Keratinocyte (primary cell): ENCODE measurements at places on chromosomes 7 and 10.

DNA sequence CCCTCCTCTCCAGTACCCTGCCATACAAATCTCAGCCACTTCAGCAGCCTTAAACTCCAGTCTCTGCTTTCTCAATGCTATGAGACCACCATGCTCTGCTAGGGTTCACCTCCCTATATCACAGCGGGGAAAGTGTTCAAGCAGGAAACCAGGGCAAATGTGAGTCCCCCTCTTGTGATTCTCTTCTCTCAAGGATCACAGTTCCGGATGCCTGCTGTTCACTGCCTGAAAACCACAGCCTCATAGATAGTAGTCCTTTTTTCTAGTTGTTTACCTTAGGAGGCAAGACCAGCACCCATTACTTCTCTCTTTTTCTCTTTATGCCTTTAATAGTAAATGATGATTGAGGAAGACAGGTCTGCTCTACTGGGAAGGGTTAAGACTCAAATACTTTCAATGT lies 100.8 kb downstream of the SGMS1 start:
- H3K27me3 ChIP-seq: no peaks in the 10 kb centered on the region
- no peak overlapping the region for H3K27ac ChIP-seq
- H3K4me3 ChIP-seq: no peak overlapping the region
- no peaks in the 10 kb centered on the region for H3K4me1 ChIP-seq
- DNase-seq: no peak
- no peaks in the 10 kb centered on the region for H3K36me3 ChIP-seq

GRCh38 chr10:100993986-100994708 lies 5.5 kb upstream of the LZTS2 start:
- H3K4me3 ChIP-seq: no peak overlapping the region
- peaks cover 17% of the 10 kb centered on the region for H3K4me1 ChIP-seq
- no peak overlapping the region for H3K27ac ChIP-seq
- DNase-seq: no peak
- H3K27me3 ChIP-seq: no peaks in the 10 kb centered on the region
- peaks cover 31% of the 10 kb centered on the region for H3K36me3 ChIP-seq

- peaks cover 12% of the 10 kb centered on the region for H3K4me1 ChIP-seq
- H3K27ac ChIP-seq: no peak overlapping the region
- no peak for DNase-seq
- no peaks in the 10 kb centered on the region for H3K27me3 ChIP-seq
- H3K4me3 ChIP-seq: no peak overlapping the region
These were observed 20.8 kb downstream of the HYCC1 start for GRCh38 chr7:22992874-22993840.

DNA sequence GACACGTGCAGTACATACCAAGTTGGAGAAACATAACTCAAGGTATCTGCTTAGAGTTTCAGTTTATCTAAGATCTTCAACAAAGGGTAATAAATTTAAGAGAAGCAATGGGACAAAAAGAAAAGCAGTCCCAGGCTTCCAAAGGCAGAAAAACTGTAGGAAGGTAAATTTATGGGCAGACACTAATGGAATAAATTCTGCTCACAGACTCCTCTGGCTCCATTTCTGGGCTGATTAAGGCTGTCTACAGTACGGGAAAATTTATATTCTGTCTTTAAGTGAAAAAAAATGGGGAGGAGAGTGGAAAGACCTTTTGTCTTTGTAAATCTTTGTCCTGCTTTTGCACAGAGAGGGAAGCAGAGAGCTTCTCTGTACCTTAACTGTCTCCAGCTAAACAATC lies 587.5 kb upstream of the IGFBP3 start:
- no peaks in the 10 kb centered on the region for H3K4me1 ChIP-seq
- DNase-seq: no peak
- H3K27ac ChIP-seq: no peak overlapping the region
- no peaks in the 10 kb centered on the region for H3K27me3 ChIP-seq
- H3K4me3 ChIP-seq: no peak overlapping the region

DNA sequence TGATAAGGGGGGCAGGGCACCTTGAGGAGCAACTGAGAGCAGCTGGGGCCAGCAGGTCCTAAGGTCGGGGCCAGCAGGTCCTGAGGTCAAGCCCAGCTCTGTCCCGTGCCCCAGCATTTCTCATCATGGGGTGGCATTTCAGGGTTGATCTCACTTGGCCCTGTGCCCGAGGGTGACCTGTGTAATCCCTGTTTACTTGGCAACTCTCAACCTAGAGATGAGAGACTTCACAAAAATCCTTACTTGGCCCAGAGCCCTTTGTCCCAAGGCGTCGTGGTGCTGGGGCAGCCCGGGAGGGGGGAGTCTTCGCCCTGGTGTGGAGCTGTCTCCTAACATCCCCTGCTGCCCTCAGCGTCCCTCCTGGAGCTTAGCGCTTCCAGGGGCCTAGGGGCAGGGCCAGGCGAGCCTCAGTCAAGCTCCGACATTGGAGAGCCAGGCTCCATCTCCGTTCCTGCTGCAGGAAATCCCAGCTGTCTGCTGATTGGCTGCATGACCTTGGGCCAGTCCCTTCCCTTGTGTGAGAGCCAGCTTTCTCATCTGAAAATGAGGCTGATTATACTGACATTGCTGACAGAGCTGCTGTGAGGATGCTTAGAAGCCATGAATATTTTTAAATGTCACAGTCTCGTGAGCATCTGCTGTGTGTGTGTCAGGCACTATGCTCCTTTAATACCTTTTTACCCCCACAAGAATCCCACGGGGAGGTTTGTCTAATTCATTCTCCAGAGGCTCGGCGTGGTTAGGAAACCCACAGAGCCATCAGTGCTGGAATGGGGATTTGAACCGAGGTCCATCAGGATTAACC lies 94.3 kb downstream of the ZMIZ1 start:
- H3K27ac ChIP-seq: no peak overlapping the region
- H3K4me1 ChIP-seq: peaks cover 5% of the 10 kb centered on the region
- H3K27me3 ChIP-seq: no peaks in the 10 kb centered on the region
- H3K36me3 ChIP-seq: peaks cover 6% of the 10 kb centered on the region

GRCh38 chr7:36923943-36924436 lies 199.7 kb upstream of the AOAH start:
- no peak overlapping the region for H3K4me3 ChIP-seq
- H3K4me1 ChIP-seq: no peaks in the 10 kb centered on the region
- H3K27me3 ChIP-seq: no peaks in the 10 kb centered on the region
- no peak for DNase-seq

- no peak overlapping the region for H3K4me3 ChIP-seq
- H3K36me3 ChIP-seq: no peaks in the 10 kb centered on the region
- peaks cover 8% of the 10 kb centered on the region for H3K4me1 ChIP-seq
- H3K27me3 ChIP-seq: no peaks in the 10 kb centered on the region
- DNase-seq: no peak
These were observed 113.8 kb upstream of the EGFR start for GRCh38 chr7:54904986-54905385.

- peaks cover 94% of the 10 kb centered on the region for H3K4me1 ChIP-seq
- peak overlapping the region; percentile 99 for H3K27ac ChIP-seq
- peaks cover 9% of the 10 kb centered on the region for H3K36me3 ChIP-seq
- no peaks in the 10 kb centered on the region for H3K27me3 ChIP-seq
- H3K4me3 ChIP-seq: no peak overlapping the region
These were observed 111.8 kb downstream of the EGFR start for GRCh38 chr7:55130395-55131141.

GRCh38 chr7:135761751-135762488 lies 13.3 kb upstream of the FAM180A start:
- peak overlapping the region; percentile 11 for H3K27ac ChIP-seq
- peaks cover 24% of the 10 kb centered on the region for H3K4me1 ChIP-seq
- no peak for DNase-seq
- no peaks in the 10 kb centered on the region for H3K27me3 ChIP-seq
- H3K4me3 ChIP-seq: no peak overlapping the region

GRCh38 chr10:120961795-120962755 lies 110.9 kb downstream of the WDR11 start:
- H3K4me1 ChIP-seq: peaks cover 31% of the 10 kb centered on the region
- DNase-seq: no peak
- H3K36me3 ChIP-seq: no peaks in the 10 kb centered on the region
- H3K27ac ChIP-seq: no peak overlapping the region
- no peaks in the 10 kb centered on the region for H3K27me3 ChIP-seq
- no peak overlapping the region for H3K4me3 ChIP-seq

- H3K36me3 ChIP-seq: peaks cover 2% of the 10 kb centered on the region
- H3K27me3 ChIP-seq: no peaks in the 10 kb centered on the region
- H3K4me3 ChIP-seq: no peak overlapping the region
- H3K27ac ChIP-seq: peak overlapping the region; percentile 97
- peaks cover 58% of the 10 kb centered on the region for H3K4me1 ChIP-seq
These were observed 1.5 kb upstream of the C1GALT1 start for GRCh38 chr7:7180725-7181449.

DNA sequence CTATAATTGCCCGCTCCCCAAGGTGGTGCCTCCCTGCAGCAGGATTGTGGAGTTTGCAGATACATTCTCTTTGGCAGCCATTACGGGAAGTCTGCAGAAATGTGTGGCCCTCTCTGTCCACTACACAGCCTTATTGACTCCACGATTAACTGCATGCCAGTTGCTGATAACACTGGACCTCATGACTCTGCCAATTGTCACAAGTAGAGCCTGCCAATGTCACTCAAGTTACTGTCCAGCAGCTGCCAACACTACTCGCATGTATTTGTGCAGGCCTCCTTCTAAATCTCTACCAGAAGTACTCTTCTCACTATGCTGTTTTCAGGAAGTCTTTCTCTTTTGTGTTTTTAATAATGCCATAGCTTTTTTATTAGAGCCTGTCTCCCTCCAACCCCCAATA lies 128.8 kb downstream of the PPP1R3A start:
- H3K4me3 ChIP-seq: no peak overlapping the region
- no peak for DNase-seq
- H3K27ac ChIP-seq: no peak overlapping the region
- H3K27me3 ChIP-seq: no peaks in the 10 kb centered on the region

DNA sequence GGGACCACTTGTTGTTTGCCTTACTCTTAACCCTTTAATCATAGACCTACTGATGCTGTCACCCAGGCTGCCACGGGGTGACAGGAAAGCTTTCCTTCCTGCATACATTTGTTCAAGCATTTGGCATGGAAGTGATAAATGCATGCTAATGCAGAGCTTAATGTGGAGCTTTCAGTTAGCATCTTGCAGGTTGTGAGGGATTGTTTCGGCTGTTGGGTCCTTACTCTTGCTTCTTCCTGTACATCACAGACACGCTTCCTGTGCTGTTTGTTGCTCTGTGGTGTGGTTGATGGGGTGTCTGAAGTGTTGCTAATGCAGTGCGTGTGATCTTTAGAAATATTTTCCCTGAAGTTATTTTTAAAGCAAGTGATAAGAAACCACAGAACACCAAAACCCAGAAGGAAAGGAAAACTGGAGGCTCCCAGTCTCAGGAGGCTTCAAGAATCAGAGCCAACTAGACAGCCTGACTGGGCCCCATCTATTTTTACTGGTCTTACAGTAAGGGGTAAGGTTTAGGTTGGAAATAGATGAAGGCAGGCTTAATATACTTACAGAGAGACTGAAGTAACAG lies 143.1 kb downstream of the CHN2 start:
- H3K27ac ChIP-seq: no peak overlapping the region
- no peaks in the 10 kb centered on the region for H3K27me3 ChIP-seq

DNA sequence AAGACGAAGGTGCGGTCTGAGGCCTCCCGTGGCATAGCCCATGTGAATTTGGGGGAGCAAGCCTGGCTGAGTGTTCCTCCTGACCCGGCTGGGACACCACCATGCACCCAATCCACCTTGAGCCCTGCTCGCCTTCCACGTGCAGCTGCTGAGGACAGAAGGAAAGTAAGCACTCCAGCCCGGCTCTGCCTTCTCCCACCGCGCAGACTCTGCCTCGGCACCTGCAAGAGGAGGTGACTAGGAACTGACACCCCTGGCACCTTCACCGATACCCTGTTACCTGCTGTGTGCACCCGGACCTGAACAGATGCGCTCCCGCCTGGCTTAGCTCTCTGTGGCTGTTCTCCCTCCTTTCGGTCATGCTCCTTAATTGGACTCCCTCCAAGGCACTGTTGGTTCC lies 57.0 kb upstream of the OPN4 start:
- DNase-seq: no peak
- no peak overlapping the region for H3K4me3 ChIP-seq
- no peaks in the 10 kb centered on the region for H3K27me3 ChIP-seq
- no peaks in the 10 kb centered on the region for H3K4me1 ChIP-seq

DNA sequence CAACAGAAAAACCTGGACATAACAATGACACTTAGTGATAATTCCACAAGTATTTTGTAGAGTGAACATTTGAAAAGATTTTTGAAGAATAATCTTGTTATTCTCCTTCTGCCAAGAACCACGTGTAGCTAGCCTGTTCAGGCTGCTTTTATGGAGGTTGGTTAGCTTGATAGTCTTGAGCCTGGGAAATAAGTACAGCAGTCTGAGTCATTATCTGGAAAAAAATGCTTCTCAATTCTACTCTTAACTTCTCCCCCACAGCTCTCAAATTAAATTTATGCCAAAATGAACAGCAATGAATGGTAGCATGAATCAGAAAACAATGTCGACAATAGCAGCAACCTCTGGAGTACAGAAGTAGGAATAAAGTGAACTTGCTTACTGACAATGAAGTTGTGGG lies 63.2 kb downstream of the GPR37 start:
- H3K27me3 ChIP-seq: no peaks in the 10 kb centered on the region
- H3K4me1 ChIP-seq: peaks cover 12% of the 10 kb centered on the region
- DNase-seq: no peak
- no peak overlapping the region for H3K4me3 ChIP-seq

GRCh38 chr7:154564676-154565075 lies 438.2 kb downstream of the PAXIP1 start:
- H3K27me3 ChIP-seq: no peaks in the 10 kb centered on the region
- no peaks in the 10 kb centered on the region for H3K4me1 ChIP-seq
- H3K36me3 ChIP-seq: no peaks in the 10 kb centered on the region
- H3K27ac ChIP-seq: no peak overlapping the region

GRCh38 chr7:3336042-3336665 lies 35.1 kb downstream of the SDK1 start:
- no peaks in the 10 kb centered on the region for H3K36me3 ChIP-seq
- no peaks in the 10 kb centered on the region for H3K27me3 ChIP-seq
- no peaks in the 10 kb centered on the region for H3K4me1 ChIP-seq
- no peak overlapping the region for H3K27ac ChIP-seq
- no peak overlapping the region for H3K4me3 ChIP-seq

DNA sequence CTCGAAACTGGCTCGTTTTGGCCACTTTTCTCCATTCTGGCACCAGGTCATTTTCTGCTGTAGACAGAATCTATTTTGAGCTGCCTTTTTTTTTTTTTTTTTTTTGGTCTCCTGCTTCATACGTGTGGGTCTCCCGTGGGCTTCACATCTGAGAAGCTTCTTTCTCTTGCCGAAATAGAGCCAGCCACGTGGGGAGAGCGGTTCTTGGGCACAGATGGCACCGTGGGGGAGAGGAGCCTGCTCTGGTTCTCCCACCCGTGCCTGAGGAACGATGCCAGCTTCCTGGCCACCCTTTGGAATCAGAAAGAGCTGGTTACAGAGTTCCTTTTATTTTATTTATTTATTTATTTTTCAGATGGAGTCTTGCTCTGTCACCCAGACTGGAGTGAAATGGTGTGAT lies 48.7 kb upstream of the OCM2 start:
- no peak for DNase-seq
- H3K4me3 ChIP-seq: no peak overlapping the region
- H3K4me1 ChIP-seq: peaks cover 11% of the 10 kb centered on the region
- no peaks in the 10 kb centered on the region for H3K27me3 ChIP-seq
- no peak overlapping the region for H3K27ac ChIP-seq

DNA sequence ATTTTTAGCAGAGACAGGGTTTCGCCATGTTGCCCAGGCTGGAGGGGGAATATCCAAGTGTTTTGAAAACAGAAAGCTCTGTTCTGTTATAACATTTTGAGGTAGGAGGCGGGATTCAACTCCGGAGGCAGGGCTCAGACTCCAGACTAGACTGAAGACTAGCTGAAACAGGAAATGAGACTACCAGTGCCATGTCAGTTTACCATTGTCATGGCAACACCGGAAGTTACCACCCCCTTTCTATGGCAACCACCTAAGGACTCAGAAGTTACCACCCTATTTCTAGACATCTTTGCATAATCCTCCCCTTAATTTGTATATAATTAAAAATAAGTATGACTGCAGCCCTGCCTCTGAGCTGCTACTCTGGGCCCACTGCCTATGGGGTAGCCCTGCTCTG lies 1069.1 kb upstream of the AUTS2 start:
- DNase-seq: no peak
- no peaks in the 10 kb centered on the region for H3K36me3 ChIP-seq
- no peaks in the 10 kb centered on the region for H3K4me1 ChIP-seq
